ENCODE measurements at places on chromosomes 7 and 10. TPM values are rescaled to one million over a fixed set of nuclear protein-coding genes. Genes with fewer than 3 reads are reported as not detected.
A peak's percentile ranks its signal among the peaks of the same experiment; 100 is the strongest.

RET gene
- total RNA-seq: not detected

CDK14 gene
- 23.4 TPM for total RNA-seq

PLAC9 gene
- not detected for total RNA-seq

C7orf57 gene
- 0.29 TPM for total RNA-seq

THSD7A gene
- under 0.01 TPM for total RNA-seq

GARIN1A gene
- total RNA-seq: 0.63 TPM

H2BK1 gene
- total RNA-seq: not detected

PNLIPRP3 gene
- total RNA-seq: 0.06 TPM

OR2A7 gene
- total RNA-seq: not detected

TMEM229A gene
- total RNA-seq: not detected

DNA sequence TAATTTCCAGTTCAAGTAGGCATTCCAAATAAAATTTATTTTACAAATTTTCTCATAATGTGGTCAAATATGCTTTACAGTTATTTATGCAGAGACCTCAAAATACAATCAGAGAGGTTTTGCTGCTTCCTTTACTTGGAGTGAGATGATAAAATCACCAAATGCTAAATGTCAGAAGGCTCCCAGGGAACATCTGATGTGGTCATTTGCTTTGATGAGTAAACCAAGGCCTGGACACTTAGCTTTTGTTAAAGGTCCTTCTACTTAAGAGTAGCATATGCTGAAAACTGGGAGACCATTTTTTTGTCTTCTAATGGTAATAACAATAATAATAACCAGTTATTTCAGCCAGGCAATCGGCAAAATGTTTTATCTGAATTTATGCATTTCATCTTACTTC, 60.6 kb upstream of the AKR1E2 start:
- peak; percentile 81 for DNase-seq

DNA sequence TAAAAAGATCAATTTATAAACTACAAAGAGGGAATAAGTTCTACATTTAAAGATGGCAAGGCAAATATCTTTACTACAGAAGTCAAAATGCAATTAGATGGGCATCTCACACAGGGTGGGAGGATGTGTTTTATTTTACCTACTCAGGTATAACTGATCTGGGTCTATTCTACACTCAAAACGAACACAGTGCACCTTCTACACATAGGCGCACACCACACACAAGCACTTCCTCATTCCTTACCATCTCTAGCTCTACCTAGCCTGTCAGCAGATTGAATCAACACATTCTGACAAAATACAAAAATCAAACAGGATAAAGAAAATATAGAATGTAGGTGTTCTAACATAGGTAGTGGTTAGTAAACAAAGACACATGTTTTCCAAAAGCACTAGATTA, 64.8 kb downstream of the SGCE start:
- no peak for DNase-seq

DNA sequence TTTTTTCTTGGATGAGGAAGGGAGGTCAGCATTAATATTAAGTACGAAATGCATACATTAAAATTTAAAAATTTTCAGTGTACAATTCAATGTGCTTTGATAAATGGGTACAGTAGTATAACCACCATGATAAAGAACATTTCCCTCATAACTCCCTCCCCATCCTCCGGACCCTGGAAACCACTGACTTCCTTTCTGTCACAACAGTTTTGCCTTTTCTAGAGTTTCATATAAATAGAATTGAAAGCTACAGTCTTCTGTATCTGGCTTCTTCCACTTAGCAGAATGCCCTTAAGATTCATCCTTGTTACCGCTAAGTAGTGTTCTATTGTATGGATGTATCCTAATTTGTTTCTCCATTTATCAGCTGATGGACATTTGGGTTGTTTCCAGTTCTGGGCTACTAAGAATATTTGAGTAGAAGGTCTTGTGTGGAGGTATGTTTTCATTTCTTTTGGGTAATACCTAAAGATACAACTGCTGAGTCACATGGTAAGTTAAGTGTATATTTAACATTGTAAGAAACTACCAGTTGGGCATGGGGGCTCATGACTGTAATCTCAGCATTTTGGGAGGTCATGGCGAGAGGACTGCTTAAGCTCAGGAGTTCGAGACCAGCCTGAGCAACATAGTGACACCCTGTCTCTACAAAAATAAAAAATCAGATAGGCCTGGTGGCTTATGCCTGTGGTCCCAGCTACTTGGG, 30.8 kb downstream of the ABI1 start:
- DNase-seq: no peak

DNA sequence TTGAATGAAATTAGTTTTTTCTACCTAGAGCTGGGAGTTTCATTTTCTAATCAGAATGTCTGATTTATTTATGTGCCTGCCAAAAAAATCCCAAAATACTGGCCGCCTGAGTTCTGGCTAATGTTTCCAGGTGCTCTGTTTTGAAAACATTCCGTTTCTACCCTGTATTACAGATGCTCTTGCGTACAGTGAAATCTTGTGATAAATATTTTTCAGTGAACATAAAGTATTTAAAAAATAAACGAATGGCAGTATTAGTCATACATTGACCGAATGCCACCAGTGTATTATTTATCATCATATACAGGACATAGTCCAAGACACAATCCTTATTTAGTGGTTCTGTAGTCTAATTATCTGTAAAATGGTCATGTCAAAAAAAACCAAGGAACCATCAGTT, 102.8 kb downstream of the KAT6B start:
- no peak for DNase-seq

GRCh38 chr7:12729112-12729511, 41.7 kb downstream of the ARL4A start:
- DNase-seq: peak; percentile 40

DNA sequence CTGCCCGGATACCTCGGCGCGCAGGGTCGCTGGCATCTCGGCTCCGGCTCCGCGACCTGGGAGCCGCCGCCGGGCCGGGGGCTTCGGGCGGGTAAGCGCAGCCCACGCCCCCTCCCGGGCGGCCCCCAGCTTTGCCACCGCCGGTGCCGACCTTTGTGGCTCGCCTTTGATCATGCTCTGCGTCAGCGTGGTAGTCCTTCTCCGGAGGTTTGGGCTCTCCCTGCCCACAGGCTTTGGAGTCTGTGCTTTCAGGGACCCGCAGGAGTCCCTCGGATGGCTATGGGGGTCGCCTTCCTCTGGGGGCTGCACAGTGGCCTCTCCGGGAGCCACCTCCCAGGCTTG, 7.3 kb downstream of the ATP6V1F start:
- DNase-seq: no peak

GRCh38 chr7:28784171-28784902, 173.8 kb downstream of the TRIL start:
- no peak for DNase-seq

GRCh38 chr7:108794466-108794865, 224.8 kb downstream of the DNAJB9 start:
- no peak for DNase-seq

DNA sequence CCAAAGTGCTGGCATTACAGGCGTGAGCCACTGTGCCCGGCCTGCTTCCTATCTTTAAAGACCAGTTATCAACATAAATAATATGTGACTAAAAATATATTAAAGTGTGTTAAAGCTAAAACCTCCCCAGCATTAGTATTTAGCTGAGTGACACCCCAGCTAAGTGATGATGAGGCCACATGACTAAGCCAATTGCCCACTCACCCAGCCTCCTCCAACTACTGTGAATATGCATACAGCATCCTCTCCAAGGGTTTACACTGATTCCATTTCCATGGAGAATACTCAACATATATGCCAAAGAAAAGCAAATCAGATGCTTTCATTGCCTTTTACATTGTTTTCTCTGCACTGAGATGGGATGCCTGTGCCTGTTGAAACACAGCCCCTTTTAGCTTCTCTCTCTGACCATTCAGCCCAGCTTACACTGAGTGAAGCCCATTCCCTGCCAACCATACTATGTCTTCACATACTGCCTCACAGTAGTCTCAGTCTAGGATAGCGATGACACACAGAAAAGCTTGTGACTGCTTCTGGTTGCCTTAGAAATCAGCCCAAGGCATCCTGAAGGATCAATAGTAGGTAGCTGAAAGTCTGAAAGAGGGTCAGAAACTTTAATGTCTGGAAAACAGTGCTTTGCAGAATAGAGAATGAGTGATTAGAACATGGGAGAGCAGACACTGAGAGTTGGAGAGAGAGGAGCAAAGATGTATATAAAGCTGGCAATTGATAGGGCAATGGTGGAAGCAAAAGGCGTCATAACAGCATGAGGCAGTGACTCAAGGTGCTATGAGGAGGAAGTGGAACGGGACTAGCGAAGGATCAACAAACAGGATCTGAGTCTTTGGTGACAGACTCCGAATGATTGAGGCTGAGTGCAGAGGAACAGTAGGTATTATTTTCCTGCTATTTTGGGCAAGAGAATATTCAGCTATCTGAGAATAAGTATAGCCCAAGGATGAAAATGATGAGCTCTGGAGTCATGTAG, 19.8 kb upstream of the ATE1 start:
- peak; percentile 21 for DNase-seq

- DNase-seq: no peak
These were observed 167.8 kb downstream of the CDCA7L start for GRCh38 chr7:21777921-21778320.

DNA sequence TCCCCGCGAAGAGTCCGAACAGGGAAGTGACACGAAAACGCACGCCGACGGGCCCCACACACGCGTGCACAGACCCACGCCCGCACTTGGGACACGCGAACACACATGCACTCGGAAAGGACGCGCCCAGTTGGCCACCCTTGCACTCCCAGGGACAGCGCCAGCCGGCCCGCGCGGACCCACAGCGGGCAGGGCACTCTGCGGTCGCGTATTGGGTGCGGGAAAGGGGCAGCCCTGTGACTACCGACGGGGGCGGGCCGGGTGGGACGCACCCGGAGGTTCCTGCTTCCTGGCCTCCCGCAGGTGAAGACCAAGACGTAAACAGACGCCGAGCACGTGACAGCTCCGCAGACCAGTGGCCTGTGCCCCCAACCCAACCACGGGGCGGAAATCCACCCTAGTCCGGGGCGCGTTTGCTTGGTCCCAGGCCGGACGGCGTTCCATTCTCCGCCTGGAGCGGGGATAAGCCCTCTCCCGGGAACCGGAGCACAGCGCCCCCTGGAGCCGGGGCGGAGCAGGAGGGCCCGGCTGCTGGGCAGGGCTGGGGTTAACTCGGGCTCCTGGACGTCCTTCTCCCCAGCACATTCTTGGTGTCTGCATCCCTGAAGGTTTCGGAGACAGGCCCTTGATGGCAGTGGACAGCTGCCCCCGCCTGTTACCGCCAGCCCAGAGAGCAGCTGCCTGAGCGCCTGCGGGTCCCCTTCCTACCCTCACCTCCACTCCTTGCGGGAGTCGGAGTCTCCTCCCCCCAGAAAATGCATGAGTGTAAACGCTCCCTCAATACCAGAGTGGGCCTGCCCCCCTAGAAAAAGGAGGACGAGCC, 2.0 kb upstream of the LZTS2 start:
- DNase-seq: peak; percentile 98

- no peak for DNase-seq
These were observed 92.2 kb upstream of the PPIF start for GRCh38 chr10:79255007-79255507.

- peak; percentile 32 for DNase-seq
These were observed 1.4 kb downstream of the FBXW4 start for GRCh38 chr10:101693651-101693977.

DNA sequence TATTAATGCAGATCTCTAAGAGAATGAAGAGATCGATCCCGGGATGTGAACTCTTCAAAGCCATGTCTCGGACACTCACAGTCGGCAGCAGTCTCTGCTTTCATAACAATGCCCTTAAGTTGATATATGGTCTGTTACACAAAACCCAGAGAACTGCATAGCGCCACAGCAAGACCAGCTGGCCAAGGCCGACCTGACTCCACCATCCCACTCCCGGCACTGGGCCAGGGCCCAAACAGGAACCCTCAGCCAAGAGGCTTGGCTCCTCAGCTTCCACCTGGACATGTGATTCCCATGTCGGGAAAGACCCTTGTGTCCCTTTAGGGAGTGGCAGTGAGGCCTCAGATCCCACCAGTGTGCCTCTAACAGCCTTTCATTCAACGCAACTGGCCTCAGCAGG, 106.6 kb upstream of the RNF32 start:
- DNase-seq: no peak

DNA sequence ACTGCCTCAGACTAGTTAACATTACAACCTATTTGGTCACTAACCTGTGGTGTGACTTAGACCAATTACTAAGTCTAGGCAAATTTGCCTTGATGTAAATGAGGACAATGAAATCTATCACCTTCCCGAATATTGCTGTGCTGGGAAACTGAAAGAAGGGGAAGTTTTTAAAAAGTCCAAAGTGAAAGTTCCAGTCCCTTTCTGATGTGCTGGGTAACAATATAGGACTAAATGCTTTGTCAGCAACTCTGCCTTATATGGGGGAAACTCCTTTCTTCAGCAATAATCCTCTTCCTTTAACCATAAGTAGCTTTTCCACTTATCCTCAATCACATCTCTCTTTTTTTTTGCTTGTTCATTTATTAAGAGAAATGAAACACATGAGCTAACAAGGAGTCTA, 3.9 kb downstream of the PIK3AP1 start:
- no peak for DNase-seq

GRCh38 chr10:125141150-125141859, 19.1 kb downstream of the CTBP2 start:
- no peak for DNase-seq

DNA sequence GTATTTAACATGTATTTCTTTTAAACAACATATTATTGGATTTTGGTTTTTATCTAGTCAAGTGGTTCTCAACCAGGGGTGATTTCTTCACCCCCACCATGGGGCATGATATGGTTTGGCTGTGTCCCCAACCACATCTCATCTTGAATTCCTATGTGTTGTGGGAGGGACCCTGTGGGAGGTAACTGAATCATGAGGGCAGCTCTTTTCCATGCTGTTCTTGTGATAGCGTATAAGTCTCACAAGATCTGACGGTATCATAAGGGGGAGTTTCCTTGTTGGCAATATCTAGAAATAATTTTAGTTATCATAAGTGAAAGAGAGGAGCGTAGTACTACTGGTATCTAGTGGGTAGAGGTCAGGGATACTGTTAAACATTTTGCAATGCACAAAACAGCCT, 37.6 kb downstream of the TMEM168 start:
- DNase-seq: no peak

- peak; percentile 1 for DNase-seq
These were observed 110.9 kb downstream of the CCDC7 start for GRCh38 chr10:32556783-32557395.

DNA sequence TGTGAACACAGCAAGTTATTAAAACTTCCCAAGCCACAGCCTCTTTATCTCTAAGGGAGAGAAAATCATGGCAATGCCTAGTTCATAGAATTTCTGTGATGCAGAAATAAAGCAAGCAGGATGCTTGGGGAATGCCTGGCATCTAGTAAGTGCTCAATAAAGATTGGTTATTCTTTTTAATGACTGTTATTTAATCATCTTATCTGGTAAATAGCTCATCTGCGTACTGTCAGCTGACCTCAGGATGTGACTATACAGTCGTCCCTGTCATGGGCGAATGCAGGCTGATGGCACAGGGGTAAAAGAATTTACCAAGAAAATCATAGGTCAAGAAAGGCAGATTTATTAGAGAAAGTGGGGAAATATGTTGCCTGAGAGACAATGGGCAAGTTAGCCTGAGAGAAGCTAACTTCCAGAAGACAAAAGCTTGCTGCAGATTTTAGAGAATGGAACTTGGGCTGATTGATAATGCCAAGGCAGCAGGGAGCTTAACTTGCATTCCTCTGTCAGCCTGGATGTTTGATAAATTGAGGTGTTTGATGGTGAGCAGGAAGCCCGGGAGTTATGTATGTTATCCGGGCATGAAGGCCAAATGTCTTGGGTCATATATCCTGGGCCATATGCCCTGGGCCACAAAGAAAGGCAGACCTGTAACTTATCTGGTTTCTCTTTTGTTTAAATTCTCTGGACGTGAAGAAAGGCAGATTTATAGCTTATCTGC, 126.0 kb downstream of the KCNMA1 start:
- DNase-seq: no peak
